ENCODE measurements at places on chromosomes 5 and 9.

GRCh38 chr9:136013524-136014034, 52.4 kb upstream of the UBAC1 start:
- no peak for DNase-seq

DNA sequence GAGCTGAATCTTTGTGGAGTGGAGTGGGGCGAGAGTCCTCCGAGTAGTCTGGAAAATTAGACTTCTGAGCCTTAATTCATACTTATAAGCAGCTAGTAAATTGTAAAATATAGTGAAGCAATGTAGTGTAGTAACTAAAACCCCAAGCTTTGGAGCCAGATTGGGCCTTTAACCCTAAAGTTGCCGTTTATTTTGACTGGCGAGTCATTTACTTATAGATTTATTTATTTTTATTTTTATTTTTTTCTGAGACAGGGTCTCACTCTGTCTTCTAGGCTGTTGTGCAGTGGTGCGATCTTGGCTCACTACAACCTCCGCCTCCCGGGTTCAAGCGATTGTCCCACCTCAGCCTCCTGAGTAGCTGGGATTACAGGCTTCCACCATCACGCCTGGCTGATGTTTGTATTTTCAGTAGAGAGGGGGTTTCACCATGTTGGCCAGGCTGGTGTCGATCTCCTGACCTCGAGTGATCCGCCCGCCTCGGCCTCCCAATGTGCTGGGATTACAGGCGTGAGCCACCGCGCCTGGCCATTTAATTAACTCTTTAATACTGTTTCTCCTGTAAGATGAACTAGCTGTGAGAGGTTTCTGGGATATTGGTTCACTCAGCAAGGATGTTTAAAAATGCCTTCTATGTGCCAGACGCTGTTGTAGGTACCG, 687 bp upstream of the RPS23 start:
- DNase-seq: no peak

DNA sequence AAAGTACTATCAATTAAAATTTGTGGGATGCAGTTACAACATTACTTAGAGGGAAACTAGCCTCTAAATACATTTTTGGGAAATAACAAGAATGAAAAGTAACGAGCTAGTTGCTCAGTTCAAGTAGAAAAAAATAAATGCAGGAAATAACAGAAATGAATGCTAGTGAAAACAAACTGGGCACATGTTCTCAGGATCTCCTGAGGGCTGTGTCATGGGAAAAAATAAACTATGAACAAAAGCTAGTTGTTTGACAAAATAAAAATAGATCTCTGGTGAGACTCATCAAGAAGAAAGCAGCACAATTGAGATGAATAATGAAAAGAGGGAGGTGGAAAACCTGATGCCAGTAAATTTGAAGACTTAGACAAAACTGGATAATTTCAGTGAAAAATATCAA, 16.3 kb downstream of the IDNK start:
- DNase-seq: no peak

- no peak for DNase-seq
Observed at GRCh38 chr5:17425385-17426070, 72.5 kb upstream of the TAF11L2 start.

DNA sequence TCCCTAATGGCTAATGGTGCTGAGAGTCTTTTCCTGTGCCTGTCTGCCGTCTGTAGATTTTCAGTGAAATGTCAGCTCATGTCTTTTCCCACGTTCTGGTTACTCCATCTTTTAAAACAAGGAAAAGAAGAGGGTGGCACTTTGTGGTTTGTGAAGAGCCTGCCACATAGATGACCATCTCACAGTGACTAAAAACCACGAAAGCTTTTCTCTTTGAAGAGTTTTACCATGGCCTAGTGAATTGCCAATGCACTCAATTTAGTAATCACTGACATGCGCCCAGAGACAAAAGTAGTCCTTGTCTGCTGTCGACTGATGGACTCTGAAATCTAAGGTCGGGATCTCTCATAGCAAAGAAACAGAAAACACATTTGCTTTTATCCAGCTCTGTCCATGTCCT, 50.4 kb downstream of the SPATA31C2 start:
- DNase-seq: no peak
